Amniotic stem cell (primary cell): ENCODE measurements at places on chromosomes 7 and 10.

GRCh38 chr7:1158203-1159126 lies 1.5 kb downstream of the ZFAND2A start:
- no peak for DNase-seq

DNA sequence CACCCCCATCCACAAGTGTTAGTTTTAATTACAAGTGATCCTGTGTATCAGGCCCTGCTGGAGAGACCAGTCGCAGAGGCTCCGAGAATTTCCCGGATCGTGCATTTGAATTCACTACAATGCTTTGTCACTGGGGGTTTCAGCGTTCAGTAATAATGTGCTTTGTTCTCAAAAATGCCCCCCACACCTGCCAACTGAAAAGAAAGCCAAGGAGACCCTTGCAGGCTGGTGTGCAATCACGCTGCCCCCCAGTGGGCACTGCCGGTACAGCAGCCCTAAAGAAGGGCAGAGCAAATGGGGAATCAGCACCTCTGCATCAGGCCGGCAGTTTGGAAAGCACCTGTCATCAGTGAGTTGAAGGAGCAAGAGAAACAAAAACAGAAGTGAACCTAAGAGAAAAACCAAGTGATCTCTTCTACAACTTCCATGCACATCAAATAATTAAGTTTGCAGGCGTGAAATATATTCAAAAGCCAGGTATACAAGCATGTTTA lies 177.6 kb downstream of the PARD3 start:
- DNase-seq = no peak

DNA sequence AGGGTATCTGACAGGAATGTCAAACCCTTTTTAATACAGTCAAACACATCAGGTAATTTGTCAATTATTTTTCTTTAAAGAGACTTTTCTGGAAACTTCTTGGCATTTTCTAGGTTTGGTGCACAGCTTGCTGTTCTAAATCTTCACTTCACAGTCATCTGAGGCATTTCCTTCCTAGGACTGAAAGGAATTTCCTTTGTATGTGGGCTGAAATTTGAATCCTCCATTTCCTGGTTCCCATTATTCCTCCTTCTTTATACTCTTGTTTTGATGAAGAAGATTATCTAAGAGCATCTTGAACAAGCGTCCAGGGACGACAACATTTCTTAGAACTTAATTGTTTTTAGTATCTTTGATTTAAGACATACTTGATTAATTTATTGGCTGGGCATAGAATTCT lies 24.9 kb downstream of the CALD1 start:
- peak; percentile 13 for DNase-seq

GRCh38 chr10:45383682-45384330 lies 9.8 kb downstream of the ALOX5 start:
- no peak for DNase-seq

DNA sequence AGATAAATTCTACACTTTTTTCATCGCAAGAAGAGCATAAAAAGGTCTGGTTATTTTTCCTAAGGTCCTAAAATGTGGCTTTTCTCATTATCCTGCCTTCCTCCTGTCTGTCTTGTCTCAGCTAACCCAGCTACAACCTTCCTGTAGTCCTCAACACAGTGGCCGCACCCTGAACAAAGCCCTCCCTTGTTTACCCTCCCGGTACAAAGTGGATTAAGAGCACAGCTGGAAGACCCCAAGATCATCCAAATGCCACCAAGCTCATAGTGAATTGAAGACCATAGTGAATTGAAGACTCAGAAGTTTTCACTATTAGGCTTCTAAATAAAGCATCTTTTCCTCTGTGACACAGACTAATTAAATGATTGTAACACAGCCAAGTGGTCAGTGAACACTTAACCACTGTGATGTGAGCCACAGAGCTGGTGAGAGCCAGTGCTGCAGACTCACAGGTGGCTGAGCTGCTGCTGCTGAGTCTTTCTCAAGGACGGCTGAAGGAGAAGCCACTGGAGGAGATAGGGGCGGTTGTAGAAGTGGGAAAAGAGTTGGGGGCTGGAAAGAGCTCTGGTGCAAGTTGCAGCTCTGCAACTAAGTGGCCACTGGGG lies 123.6 kb downstream of the ATXN7L1 start:
- DNase-seq = no peak

DNA sequence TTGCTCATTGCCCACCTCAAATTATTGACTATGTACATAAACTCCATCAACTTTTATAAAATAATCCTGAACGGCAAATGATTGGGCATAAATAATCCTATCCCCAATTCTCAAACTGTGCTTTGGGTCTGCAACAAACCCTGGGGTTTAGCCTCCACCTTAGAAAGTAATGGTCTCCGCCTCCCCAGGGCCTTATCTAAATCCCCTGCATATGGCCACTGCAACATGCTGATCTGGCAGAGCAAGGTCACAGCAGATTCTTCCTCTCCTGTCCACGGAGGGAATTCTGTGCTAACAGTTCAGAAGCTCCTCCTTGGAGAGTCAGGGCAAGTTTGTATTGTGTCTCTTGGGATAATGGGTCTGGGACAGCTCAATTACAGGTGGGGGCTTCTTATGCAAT lies 18.4 kb downstream of the FXYD4 start:
- no peak for DNase-seq

DNA sequence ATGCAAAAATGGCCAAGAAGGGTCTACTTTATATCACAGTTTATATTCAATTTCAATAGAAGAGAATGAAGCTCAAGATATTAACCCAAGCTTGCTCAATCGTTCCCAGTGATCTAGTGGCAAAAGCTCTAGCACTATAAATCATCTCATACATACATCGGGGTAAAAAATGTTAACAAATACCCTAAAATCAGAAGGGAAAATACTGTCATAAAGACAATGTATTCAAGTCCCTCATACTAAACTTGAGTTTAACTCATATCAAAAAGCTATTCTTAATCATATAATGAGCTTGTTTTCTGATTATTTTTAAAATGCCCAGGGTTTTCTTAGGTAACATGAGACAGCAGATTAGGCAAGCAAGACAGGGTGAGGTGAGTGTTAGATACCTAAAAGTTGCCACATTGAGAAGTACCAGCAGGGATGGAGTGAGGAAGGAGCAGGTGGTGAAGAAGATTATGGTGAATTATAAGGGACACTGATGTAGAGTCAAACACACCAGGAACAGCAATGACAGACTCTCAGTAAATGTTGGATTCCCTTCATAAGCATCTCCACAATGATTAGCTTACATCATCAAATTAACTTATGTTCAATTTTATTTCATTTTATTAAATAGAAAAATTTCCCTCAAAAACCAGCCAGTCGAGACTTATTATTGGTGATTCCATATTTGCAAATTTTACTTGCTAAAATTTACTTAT lies 46.2 kb downstream of the ELAPOR2 start:
- DNase-seq = no peak

DNA sequence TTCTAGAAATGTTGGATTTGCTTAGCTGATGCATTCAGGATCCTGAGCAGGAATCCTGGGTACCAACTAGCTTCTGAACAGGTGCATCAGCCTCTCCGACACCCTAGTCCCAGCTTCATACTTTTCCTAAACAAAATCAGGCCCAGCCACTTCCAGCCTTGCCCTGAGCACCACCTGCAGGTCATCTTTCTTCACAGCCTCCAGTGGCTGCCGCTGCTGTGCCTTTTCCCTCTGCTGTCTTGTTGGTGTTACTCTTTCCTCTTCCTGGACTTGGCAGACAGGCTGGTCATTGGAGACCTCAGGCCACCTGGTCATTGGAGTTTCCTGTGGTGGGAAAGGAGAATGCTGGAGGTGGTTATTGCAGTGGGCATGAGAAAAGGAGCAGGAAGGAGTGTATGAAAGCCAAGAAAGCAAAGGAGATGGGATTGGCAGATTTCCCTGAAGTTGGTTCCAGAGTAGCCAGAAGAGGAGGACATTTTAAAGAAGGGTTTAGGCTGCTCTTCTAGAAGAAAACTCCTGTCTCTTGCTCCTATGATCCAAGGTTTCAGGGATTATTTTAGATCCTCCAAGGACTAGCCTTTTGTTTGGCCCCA lies 48.2 kb upstream of the NFKB2 start:
- DNase-seq = no peak

DNA sequence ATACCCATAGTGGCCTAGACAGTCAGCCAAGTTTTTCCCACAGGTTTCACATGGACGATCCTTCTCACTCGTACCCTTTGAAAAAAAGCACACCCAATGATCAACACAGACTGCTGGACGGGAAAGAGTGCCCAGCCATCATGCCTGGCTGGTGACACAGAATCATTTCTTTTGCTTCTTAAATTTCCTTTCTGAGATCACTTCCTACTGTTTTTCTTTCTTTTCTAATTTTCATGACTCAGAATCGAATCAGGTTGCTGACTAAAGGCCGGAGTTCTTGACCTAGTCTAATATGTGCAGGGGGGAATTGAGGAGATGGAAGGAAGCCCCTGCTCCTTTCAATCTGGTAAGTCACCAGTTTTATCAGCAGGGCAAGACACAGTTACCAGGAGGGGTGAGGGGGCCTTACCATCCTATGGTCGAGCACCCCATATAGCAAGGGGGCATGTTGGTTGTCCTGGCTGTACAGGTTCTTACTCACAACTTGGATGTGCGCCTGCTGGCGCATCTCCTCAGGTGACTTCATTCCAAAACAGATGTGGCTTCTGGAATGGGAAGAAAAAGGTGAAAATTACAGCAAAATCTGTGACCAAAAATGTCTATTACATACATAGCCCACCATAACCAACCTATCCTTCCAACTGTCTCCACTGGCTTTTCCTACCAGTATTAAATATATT lies 3.5 kb downstream of the POLR3A start:
- no peak for DNase-seq

GRCh38 chr7:75727881-75728593 lies 10.7 kb downstream of the HIP1 start:
- DNase-seq = no peak

DNA sequence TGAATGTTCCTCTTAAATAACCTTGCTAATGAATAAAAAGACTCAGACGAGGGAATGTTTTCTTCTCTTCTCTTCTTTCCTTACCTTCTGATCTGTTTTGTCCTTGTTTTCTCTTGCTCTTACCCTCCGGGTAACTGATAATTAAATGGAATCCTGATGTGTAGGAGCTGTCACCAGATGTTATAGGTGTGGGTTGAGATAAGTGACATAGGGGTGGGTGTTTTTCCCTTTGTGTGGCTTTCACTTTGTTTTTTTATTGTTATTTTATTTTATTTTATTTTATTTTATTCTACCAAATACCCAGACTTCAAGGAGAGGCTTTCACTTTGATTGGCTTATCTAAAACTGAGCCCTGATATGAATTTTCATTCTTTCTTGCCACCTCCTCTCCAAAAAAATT lies 25.5 kb downstream of the ANLN start:
- no peak for DNase-seq

DNA sequence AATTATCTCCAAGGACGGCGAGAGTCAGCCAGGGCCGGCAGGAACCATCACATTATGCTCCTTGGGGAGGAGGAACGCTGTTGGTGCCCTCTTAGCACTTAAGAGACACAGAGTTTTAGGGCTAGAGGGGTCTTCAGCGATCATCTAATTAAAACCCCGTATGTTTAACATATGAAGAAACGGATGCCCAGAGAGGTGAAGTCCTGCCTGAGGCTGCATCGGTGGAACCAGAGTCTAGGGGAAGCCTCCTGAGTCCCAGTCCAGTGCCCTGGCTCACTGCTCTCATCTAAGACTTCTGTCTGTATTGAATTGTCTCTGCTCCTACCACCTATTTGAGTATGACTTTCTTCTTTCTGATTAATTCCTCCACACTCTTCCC lies 688 bp upstream of the ABCB4 start:
- no peak for DNase-seq

GRCh38 chr7:154748089-154748786 lies 254.7 kb downstream of the PAXIP1 start:
- DNase-seq = no peak

- DNase-seq = no peak
Observed at GRCh38 chr7:36884351-36884750, 160.1 kb upstream of the AOAH start.

DNA sequence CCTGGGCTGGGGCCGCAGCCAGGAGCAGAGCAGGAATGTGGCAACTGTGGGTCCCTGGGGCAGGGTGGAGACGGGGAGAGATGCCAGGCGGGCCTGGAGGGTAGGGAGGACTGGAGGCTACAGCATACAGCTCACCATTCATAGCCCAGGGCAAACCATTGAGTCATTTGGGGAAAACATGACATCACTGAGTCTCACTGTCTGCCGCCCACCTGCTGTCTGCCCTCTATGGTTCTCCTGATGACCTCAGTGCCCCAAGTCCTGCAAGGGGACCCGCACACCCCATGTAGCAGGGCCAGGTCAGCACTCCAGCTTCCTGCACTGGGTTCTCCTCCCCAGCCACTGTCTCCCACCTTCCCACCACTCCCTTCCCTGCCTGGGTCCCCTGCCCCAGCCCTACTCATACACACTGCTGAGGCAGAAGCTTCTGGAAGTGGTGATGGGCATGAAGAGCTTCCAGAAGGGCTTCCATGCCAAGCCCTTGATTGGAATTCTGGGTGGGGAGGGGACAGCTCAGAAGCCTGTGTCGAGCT lies 10.4 kb downstream of the CHST3 start:
- peak; percentile 63 for DNase-seq

GRCh38 chr7:90958647-90959046 lies 305.6 kb upstream of the FZD1 start:
- no peak for DNase-seq

DNA sequence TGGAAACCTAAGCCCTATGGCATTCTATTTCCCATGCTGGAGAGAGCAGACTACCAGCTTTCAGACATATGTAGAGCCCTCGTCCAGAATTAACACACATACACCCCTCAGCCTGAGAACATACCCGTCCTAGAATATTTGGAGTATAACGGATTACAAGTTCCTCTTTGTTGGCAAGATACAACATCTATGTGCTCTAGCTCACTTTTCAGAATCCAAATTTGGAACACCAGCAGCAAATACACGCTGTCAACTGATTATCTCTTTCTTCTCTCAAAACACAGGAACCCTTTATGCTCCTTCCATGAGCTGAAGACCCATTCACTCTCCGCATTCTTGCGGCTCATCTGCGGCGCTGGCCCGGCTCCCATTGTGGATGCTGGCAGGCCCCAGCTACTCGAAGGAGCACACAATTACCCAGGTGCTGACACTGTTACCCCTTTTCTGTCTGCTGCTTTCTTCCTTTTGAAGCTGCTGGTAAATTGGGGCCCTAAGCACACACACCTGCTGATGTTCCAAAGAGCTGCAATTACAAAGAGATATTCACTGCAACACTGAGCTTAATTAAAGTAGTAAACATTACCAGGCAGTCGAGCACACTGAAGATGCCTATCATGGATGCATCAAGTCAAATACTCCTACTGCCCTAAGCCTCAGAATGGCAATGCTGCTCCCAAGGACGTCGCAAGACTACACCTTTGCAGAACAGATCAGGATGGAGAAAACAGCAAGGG lies 70.0 kb downstream of the VOPP1 start:
- DNase-seq = no peak

DNA sequence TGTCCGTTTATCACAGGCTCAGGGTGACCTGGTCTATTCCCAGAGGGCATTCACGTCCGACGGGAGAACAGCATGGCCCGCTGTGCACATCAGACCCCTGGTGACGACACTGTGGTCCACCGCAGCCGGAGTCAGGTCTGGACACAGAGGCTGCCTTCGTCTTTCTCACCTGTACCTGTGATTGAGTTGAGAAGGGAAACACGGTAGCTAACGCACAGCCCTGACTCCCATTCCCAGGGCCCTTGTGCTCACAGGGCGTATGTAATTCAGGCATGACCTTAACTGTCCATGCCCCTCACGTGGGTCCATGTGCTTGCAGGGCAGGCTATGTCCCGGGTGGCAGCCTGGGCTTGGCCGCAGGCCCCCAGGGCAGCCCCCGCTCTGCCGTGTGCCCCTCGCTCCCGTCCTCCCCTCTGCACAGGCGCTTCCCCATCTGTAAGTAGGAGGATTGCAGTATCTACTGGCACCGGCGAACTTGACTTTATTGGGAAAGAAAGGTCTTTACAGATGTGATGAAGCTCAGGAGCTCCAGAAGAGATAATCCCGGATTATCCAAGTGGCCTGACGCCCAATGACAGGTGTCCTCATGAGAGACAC lies 221.3 kb upstream of the TCERG1L start:
- no peak for DNase-seq
